ENCODE measurements at places on chromosomes 5 and 9.

GRCh38 chr5:164335837-164336236 is 830.4 kb downstream of the MAT2B start:
- no peak overlapping the region for H3K27ac ChIP-seq
- H3K4me3 ChIP-seq = no peak overlapping the region
- no peak for DNase-seq
- H3K36me3 ChIP-seq = no peaks in the 10 kb centered on the region
- H3K27me3 ChIP-seq = no peaks in the 10 kb centered on the region

DNA sequence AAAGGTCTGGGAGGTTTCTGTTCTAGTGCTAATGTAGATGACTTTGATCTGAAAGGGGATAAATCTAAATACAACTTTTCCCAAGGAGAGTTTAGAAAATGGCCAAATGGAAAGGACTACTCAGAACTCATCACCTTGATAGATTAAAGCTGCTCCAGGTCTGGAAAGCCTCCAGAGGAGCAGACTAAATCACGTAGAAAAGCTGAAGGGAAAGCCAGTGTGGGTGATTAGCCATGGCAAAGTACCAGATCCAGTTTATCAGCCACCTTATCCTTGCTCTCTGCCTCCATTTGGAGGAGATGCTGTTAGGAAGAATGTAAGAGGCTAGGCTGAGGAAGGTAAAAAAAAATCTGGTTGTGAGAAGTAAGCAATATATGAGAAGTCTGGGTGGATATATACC is 120.7 kb upstream of the RAI14 start:
- H3K4me1 ChIP-seq = no peaks in the 10 kb centered on the region
- no peak for DNase-seq
- no peak overlapping the region for H3K4me3 ChIP-seq
- H3K27me3 ChIP-seq = peaks cover 29% of the 10 kb centered on the region
- no peaks in the 10 kb centered on the region for H3K36me3 ChIP-seq

DNA sequence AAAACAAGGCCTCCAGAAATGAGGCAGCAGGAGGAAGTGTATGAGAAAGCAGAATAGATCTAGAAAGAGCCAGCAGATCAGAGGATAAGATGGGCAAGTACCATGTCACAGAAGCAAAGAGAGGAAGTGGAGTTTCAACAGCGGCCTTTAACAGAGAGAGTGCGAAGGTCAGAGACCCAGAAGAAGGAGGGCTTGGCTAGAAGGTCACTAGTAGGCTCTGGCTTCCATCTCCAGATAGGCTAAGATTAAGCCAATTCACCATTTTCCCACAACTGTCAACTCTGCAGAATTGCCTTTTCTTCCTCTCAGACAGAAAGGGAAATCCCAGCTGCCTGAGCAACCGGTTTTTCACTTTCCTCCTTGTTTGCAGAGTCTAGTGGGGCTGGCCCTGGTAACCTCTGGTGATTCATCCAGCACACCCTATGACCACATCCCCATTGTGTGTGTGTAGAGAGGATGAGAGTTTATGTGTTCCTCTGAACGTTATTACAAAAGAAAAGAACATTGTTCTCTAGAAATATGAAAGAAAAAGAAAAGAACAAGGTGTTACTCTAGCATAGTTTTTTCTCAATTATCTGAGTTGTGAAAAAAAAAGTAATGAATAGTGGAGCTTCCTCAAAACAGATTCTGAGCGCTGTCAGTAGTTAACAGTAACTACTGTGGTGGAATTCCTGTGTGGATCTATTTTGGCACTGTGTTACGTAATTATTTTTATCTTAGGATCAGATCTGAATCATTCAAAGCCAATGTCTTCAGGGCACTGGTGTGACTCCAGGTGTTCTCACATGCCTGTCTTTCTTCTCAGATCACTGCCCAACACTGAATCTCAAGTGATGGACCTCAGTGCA is 220.4 kb downstream of the ARRDC3 start:
- no peaks in the 10 kb centered on the region for H3K27me3 ChIP-seq
- no peaks in the 10 kb centered on the region for H3K36me3 ChIP-seq
- peaks cover 15% of the 10 kb centered on the region for H3K4me1 ChIP-seq
- H3K27ac ChIP-seq = peak overlapping the region; percentile 48

- H3K4me1 ChIP-seq = no peaks in the 10 kb centered on the region
- DNase-seq = no peak
- H3K4me3 ChIP-seq = no peak overlapping the region
- no peaks in the 10 kb centered on the region for H3K27me3 ChIP-seq
- H3K36me3 ChIP-seq = no peaks in the 10 kb centered on the region
- H3K27ac ChIP-seq = no peak overlapping the region
Observed at GRCh38 chr5:164868761-164869160, 1363.3 kb downstream of the MAT2B start.

All from central memory CD8-positive, alpha-beta T cell (primary cell).